HTR-8/SVneo (cell line): ENCODE measurements at places on chromosomes 11 and 22.

- DNase-seq: no peak
Observed at GRCh38 chr22:46810856-46811786, 48.7 kb downstream of the TBC1D22A start.

GRCh38 chr22:39343259-39344045 is 6.3 kb upstream of the SYNGR1 start:
- DNase-seq: peak; percentile 45

DNA sequence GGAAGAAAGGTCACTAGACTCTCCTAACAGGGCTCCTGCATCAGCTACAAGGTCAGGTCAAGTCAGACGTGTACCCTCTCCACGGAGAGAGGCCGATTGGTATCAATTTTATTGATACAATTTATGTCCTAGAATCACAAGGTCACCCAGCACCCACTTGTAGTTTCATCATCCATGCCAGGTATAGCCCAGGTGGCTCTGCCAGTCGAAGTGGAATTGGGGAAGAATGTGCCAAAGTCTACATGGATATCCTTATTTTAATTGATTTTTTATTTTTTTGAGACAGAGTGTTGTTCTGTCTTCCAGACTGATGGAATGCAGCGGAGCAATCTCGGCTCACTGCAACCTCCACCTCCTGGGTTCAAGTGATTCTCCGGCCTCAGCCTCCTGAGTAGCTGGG is 334.1 kb downstream of the SHANK2 start:
- no peak for DNase-seq

- DNase-seq: no peak
Observed at GRCh38 chr11:134120143-134120850, 51.4 kb downstream of the JAM3 start.

GRCh38 chr11:68142441-68143309 is 21.5 kb upstream of the CHKA start:
- no peak for DNase-seq

GRCh38 chr11:74010306-74011300 is 1.7 kb upstream of the UCP3 start:
- no peak for DNase-seq

DNA sequence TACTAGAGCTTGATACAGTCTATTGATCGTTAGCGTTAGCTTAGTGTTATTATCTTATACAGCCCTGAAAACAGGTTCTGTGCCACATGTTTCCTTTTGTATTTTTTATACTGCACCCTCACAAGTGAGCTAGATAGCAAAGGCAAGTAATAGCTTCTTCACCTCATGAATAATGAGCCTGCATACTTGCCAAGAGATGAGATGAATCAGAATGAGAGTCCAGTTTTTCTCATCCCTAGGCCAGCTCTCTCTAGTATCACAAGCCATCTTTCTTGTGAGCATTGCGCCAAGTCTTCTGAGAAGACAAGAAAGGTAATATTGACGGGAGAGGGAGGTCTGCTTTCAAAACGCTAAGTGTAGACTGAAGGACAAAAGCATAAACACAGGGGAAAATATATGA is 8.7 kb upstream of the CARD18 start:
- no peak for DNase-seq

DNA sequence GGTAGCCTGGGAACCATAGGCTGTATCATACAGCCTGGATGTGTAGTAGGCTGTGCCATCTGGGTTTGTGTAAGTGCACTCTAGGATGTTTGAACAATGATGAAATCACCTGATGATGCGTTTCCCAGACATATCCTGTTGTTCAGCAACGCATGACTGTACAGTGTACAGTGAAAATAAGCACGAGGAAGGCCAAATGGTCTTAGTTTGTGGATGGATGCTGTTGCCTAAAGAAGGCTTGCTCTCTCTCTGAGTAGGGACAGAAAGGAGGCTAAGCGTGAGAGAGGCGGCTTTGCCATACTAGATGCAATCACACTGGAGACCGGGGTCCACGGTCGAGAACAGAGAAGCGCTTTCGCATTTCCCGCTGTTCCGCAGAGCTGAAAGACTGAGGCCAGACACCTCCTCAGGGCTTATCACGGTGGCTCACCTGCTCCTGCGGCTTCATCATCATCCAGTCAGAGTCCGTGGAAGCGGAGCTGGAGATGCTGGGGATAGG is 27.6 kb upstream of the APLP2 start:
- DNase-seq: peak; percentile 42

DNA sequence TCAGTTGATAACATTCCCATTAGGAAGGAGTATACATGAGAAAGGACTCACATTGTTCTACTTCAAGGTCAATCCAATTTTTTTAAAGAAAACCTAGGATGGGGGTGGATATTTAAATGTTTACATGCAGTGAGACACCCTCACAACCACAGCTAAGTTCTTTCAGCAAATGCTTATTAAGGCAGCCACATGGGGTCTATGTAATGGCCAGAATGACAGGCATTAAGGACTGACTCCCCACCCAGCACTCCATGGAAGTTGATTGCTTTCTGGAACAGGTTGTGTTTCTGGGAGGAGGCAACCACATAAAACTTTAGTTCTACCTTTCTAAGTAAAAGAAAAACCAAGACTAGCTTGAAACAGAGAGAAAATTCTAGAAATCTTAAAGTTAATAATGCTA is 662.0 kb upstream of the CCDC90B start:
- no peak for DNase-seq

DNA sequence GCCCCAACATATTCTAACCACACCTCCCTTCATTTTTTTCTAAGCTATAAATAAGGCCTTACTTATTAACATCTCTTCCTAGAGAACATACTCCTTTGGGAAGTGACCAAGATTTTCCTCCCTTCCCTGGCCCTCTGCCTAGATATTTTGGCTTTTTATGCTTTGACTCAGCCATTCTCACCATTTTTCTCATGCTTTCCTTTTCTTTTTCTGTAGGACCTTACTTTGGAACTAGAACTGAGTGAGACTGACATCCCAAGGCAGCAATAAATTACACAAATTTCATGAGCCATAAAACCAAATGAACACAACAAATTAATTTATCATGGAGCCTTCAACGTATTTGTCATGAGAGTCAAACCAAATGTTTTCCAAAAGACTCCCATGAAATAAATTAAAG is 142.7 kb upstream of the CTSC start:
- DNase-seq: peak; percentile 25

GRCh38 chr22:46409631-46410210 is 74.2 kb downstream of the TRMU start:
- DNase-seq: no peak

DNA sequence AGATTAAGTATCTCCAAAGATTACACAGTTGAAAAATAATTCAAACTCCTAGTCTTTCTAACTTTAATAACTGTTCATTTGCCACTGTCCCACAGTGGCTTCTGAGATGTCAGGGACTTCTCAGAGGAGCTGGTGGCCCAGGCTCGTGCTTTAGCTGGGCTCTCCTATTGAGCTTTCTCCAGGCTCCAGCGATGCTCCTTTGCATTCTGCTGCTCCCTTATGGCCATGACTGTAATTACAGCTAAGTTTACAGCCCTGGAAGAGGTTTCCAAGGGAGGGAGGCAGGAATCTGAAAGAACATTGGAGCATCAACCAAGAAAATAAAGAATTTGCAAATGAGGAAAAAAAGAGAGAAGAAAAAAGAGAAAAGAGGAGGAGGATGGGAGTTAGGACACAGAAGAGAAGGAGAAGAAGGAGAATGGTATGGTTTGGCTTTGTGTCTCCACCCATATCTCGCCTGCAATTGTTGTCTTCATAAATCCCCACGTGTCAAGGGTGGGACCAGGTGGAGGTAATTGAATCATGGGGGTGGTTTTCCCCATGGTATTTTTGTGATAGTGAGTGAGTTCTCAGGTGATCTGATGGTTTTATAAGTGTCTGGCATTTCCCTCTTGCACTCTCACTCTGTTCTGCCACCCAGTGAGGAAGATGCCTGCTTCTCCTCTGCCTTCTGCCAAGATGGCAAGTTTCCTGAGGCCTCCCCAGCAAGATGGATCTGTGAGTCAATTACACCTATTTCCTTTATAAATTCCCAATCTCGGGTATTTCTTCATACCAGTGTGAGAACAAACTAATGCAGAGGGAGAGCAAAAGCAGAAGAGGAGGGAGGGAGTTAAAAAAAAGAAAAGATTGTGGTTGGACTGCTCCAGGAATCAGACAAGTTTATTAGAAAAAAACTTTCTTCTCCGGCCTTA is 857.0 kb downstream of the KCNA4 start:
- peak; percentile 48 for DNase-seq

DNA sequence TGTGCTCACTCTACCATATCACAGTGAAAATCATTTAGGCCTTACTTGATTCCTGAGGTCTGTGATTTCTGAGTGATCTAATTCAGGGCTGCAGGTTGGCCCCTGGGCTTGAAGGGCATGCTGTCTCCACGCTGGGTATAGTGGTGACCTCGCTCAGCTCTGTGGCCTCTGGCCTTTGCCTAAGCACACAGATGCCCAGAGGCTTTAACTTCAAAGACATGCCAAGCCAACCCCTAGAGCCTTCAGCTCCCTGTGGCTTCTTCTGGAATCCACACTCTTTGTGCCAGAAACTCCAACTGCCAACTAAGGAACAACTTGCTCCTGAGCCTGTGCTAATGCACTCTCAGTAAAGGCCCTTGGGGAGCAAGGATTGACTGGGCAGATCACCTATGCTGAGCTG is 232.6 kb upstream of the MPPED2 start:
- DNase-seq: no peak

GRCh38 chr11:118060869-118061268 is 16.0 kb upstream of the TMPRSS4 start:
- no peak for DNase-seq

GRCh38 chr11:75616281-75616680 is 52.6 kb downstream of the MAP6 start:
- no peak for DNase-seq

GRCh38 chr11:134207538-134208239 is 16.1 kb downstream of the NCAPD3 start:
- no peak for DNase-seq

- DNase-seq: no peak
Observed at GRCh38 chr11:69274531-69275016, 19.4 kb upstream of the MYEOV start.

- no peak for DNase-seq
Observed at GRCh38 chr22:49426098-49426497, 401.6 kb downstream of the BRD1 start.

GRCh38 chr11:133922078-133922870 is 34.5 kb downstream of the IGSF9B start:
- no peak for DNase-seq

DNA sequence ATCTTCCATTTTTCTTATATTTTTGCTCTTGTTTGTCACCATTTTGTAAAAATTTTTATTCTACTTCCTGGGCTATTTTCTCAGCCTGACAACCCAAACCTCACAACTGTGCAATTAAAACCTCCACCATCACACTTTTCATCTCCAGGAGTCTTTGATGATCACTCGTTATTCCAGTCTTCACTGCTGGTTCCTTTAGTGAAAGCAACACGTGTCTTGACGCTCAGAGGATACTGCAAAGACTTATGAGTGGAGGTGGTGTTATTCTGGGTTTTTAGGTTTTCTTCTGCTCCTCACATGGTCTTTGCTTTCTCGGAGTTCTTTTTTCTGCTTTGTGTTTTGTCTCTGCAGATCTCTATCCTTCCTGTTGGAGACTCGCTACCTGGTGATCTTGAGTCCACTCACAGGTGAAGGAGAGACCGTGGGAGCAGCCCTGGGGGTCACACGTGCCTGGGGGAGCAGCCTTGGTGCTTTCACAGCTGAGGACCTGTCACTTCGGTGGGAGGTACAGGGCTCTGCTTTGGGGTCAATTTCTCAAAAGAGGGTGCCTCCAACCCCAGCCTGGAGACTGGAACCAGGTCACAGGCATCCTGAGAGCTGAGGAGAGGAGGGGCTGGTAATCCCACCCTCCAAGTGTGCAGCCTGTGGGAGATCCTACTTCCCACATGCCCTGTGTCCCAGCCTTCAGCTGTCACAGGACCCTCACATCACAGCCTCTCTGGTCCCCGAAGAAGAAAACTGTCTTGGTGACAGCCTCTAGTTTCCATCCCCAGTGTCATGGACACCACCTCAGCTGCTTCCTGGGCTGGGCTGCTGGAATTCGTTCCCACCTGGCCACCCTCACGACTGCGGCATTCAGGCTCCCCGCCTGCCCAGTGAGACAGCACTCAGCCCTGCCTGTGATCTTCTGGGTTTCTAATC is 11.0 kb downstream of the SULT4A1 start:
- no peak for DNase-seq

- DNase-seq: no peak
Observed at GRCh38 chr22:49415151-49415951, 412.3 kb downstream of the BRD1 start.

DNA sequence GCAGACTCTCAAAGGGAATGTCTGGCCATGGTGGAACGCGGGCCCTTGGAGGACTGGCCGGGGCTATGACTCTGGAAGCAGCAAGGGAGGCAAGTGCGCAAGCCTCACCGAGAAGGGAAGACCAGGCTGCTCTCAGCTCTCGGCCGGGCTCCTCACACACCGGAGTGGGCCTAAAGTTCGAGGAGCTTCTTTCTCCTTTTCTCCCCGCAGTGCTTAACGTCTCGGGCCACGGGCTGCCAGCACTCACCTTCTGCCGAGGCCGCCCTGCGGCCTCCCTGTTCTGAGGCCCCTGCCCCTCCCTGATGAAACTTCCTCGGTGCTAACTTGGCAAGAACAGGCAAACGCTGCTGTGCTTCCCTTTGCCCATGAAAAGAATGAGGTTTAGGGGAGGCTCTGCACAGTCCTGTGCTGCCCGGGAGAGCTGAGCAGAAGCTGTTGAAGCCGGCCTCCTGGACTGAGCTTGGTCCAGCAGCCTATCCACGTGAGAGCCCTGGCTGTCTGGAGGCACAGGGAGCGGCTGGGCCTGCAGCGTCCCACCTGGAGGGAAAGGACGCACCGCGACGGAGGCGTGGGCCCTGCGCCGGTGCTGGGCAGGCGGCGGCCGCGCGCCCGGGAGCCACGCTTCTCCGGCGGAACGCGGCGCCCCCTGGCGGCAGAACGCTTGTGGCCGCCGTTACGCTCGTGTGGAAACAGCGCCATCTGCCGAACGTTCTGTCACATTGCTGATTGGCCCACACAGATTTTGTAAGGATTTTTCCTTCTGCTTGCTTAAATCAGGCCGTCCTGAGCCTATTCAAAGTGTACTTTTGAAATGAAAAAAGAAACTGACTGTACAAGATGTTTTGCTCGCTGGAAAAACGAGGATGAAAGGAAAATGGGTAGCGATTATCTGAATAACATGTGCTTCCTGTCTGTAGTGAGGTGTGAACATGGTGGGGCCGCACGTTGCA is 65.0 kb upstream of the TMEM45B start:
- DNase-seq: peak; percentile 13

DNA sequence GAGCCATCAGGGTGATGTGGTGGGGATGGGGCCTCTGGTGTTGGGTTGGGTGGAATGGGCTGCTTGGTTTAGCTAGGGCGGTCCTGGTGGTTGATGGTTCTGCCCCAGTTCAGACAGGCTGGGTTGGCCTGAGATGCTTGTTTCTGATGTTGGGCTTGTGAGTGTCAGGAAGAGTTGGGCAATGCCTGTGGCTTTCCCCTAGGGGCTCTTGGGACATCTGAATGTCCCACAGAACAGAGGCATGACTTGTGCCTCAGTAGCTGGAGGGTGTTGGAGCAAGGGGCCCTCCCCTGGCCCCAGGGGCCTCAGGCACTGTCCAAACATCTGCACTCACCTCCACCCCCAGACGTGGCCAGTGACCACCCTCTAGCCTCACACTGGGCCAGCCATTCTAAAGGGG is 14.0 kb upstream of the CTSD start:
- DNase-seq: no peak

- no peak for DNase-seq
Observed at GRCh38 chr11:118901494-118902335, 18.0 kb downstream of the CXCR5 start.
